A549 treated with Hydrocortisone at 1 μM for 4 hours (cell line): ENCODE measurements at places on chromosomes 3 and 15. TPM values are rescaled to one million over a fixed set of nuclear protein-coding genes. Genes with fewer than 3 reads are reported as not detected.

The POPDC2 gene
- total RNA-seq: 0.10 to 0.82 TPM (median 0.36 TPM) in 5 replicates

The SERPINI2 gene
- not detected in 5 replicates for total RNA-seq

The SCG5 gene
- total RNA-seq: 1.6 to 2.7 TPM (median 2.0 TPM) in 5 replicates

The RASGRP1 gene
- total RNA-seq: 0.24 to 0.53 TPM (median 0.37 TPM) in 5 replicates

The TRIM71 gene
- total RNA-seq: 0.02 TPM in 2 of 5 replicates, not detected in the others

The DNAH1 gene
- 0.78 to 1.2 TPM (median 0.97 TPM) in 5 replicates for total RNA-seq

The HESX1 gene
- total RNA-seq: 0.15 to 0.39 TPM (median 0.27 TPM) in 5 replicates

The ZNF80 gene
- total RNA-seq: not detected in 5 replicates

The MON1A gene
- total RNA-seq: 6.3 to 9.9 TPM (median 8.1 TPM) in 5 replicates

The CLSTN2 gene
- total RNA-seq: 0.02 to 0.09 TPM (median 0.02 TPM) in 5 replicates

The ZNF639 gene
- total RNA-seq: 20.6 to 22.8 TPM (median 21.8 TPM) in 5 replicates

The CLDN1 gene
- 17.1 to 21.7 TPM (median 19.6 TPM) in 5 replicates for total RNA-seq

The ATP2B2 gene
- total RNA-seq: 0.03 to 0.12 TPM (median 0.08 TPM) in 5 replicates

The FGF7 gene
- total RNA-seq: not detected in 5 replicates

The CTXN2 gene
- total RNA-seq: 0.03 to 0.07 TPM in 2 of 5 replicates, not detected in the others

The CXCR6 gene
- not detected in 5 replicates for total RNA-seq

The APOD gene
- 0.86 to 1.4 TPM (median 1.2 TPM) in 5 replicates for total RNA-seq

The BMF gene
- 1.2 to 1.6 TPM (median 1.5 TPM) in 5 replicates for total RNA-seq

The IQCF5 gene
- total RNA-seq: not detected in 5 replicates

The ZNF717 gene
- 2.5 to 3.1 TPM (median 3.0 TPM) in 5 replicates for total RNA-seq

The CYP1A1 gene
- 1.4 to 2.5 TPM (median 1.8 TPM) in 5 replicates for total RNA-seq

The CSPG4 gene
- 0.10 to 0.16 TPM (median 0.12 TPM) in 5 replicates for total RNA-seq

The TGM5 gene
- not detected in 5 replicates for total RNA-seq

The CFAP92 gene
- not detected in 5 replicates for total RNA-seq

The CCR3 gene
- not detected in 5 replicates for total RNA-seq

The HTR3C gene
- not detected in 5 replicates for total RNA-seq

The TTLL13 gene
- 0.03 to 0.18 TPM (median 0.14 TPM) in 5 replicates for total RNA-seq

The CACNA1D gene
- total RNA-seq: 0.47 to 1.3 TPM (median 0.83 TPM) in 5 replicates

The MST1R gene
- 6.2 to 7.5 TPM (median 7.5 TPM) in 5 replicates for total RNA-seq

The AADAC gene
- 10.7 to 12.8 TPM (median 12.1 TPM) in 5 replicates for total RNA-seq

The SHC4 gene
- 0.60 to 0.93 TPM (median 0.86 TPM) in 5 replicates for total RNA-seq

The CCR5 gene
- not detected in 5 replicates for total RNA-seq

The JMJD7 gene
- total RNA-seq: 3.2 to 4.6 TPM (median 3.4 TPM) in 5 replicates

The C3orf22 gene
- total RNA-seq: not detected in 5 replicates

The HTR3E gene
- total RNA-seq: not detected in 5 replicates

The C3orf49 gene
- total RNA-seq: not detected in 5 replicates

The IL16 gene
- 0.03 TPM in 1 of 5 replicates, not detected in the others for total RNA-seq

The GPR62 gene
- not detected in 5 replicates for total RNA-seq

The CSK gene
- total RNA-seq: 59.4 to 74.2 TPM (median 63.1 TPM) in 5 replicates

The FAM3D gene
- not detected in 5 replicates for total RNA-seq

The MESP2 gene
- 0.24 to 0.84 TPM (median 0.48 TPM) in 5 replicates for total RNA-seq

The LSAMP gene
- 0.13 to 0.22 TPM (median 0.14 TPM) in 5 replicates for total RNA-seq

The SLC12A1 gene
- total RNA-seq: not detected in 5 replicates

The CYP11A1 gene
- 0.08 to 0.16 TPM in 2 of 5 replicates, not detected in the others for total RNA-seq

The SIAH2 gene
- 12.8 to 18.9 TPM (median 17.8 TPM) in 5 replicates for total RNA-seq

The ISY1 gene
- 21.0 to 22.9 TPM (median 21.7 TPM) in 5 replicates for total RNA-seq

The MUC20 gene
- total RNA-seq: 0.28 to 1.0 TPM (median 0.55 TPM) in 5 replicates
